NCI-H1694 treated with DMSO at 0.1 percent for 48 hours (cell line): ENCODE measurements at places on chromosomes 2 and 18.

- peak; percentile 17 for DNase-seq
Measured at GRCh38 chr2:8252997-8253694, 428.7 kb upstream of the ID2 start.

DNA sequence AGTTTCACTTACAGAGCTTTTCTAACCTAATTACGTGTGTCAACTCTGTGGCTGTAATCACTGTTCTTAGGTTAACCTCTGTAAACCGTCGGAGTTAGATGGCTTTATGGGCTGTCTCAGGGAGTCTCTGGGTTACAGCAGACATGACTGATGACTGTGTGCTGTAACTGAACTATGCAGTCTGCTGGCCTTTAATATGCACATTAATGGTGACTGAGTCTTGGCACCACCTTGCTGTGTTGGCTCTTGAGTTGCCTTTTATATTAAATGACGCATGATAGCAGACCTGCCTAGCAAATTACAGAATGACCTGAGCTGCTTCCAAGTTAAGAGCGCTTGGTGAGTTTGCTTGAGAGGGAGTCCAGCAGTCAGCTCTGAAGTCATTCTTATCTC lies 90.1 kb downstream of the ACKR3 start:
- peak; percentile 16 for DNase-seq

DNA sequence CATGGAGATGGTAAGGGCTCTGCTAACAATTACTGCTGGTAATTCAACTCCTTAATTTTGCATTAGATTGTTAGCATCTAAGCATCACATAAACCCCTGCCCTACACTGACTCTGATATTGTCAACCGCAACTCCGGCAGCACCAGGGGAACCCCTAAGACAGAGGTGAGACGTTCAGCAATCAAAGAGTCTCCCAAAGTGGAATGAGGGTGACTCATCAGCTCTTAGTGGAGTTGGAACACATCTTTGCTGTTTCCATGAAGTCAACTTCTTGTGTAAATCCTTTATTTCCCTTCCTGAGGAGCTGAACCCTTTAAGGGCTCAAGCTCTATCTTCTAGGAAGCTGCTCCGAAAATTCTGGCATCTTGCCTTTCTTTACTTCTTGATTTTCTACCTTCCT lies 52.1 kb downstream of the ABCG8 start:
- no peak for DNase-seq

DNA sequence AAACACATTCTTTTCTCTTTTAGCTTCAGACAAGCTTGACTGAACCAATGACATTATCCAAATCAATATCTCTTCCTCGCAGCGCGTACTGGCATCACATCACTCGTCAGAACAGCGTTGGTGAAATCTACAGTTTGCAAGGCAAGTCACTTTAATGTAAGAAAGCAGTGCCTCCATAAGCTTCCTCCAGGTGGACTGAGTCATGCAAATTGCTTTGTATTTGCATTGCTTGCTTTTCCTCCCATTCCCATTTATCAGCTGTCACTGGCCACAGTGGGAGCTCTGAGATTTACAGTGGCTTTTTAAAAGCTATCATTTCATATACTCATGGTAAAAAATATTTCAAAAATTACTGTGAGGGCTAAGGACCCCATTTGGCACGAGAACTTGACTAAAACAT lies 189.9 kb downstream of the CD226 start:
- no peak for DNase-seq
